HCEC 1CT (cell line): ENCODE measurements at places on chromosomes 3 and 15.

DNA sequence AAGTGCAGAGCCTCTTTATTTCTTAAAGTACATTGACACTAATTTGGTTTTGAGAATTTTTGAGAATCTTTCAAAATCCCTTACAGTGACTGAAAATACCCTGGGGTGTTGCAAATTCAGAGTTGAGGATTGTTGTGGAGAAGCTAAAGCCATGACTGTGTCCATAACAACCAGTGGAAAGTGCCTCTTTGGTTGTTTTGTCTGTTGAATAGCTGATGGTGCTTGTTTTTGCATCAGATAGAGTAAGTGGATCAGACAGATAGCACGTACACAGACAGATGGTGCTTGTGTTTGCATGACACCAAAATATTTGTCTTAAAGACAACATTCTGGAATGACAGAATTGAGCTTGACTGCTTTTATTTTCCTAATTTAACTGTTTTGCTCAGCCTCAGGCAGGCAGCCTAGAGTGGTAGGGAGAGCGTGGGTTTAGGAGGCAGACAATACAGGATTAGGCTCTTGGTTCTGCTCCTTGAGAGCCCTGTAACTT lies 265.0 kb downstream of the IL20RB start:
- DNase-seq: no peak

DNA sequence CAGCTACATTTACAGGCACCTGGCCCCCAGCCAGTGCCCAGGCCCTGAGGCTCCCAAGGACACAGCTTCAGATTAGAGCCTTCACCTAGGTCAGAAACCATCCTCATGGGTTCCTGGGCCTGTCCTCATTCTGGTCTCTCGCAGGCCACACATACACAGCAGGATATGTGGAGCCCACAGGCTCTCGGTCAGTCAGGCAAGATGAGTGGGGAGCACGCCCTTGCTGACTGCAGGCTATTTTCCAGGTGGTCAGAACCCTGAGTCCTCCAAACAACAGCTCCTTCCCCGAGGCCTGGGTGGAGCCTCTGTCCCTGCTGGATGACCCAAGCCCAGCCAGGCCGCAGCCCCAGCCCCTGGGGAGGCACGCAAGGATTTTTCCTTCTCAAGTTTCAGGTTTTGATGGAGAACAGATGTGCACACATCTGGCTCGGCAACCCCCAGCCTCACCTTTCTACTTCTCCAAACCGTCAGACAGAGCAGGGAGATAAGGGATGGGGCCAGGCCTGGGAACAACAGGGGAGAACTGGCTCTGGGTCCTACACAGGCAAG lies 1.6 kb downstream of the STRA6 start:
- DNase-seq: no peak

DNA sequence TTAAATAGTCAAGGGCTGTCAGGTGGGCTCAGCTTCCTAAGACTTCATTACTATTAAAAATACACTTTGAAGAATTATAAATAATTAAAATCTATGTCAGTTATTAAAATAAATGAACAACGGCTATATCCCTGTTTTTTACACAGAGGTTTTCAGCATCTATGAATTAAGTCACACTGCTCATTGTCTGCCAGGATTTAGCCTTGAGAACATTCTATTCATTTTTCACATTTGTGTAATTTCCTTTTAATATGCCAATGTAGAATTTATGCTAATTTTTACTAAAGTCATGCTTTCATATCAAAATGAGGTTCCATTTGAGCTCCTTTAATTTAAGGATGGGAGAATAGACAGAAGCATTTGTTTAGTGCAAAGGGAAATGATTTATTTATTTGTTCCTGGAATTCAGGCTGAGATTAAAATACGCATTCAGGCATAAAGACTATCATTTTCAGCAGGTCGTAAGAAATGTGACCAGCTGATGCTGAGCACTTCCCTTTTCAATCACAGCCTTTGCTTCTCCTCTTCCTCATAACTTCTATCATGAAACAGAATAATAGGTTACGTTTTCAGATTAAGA lies 345.1 kb downstream of the MFSD1 start:
- peak; percentile 24 for DNase-seq

DNA sequence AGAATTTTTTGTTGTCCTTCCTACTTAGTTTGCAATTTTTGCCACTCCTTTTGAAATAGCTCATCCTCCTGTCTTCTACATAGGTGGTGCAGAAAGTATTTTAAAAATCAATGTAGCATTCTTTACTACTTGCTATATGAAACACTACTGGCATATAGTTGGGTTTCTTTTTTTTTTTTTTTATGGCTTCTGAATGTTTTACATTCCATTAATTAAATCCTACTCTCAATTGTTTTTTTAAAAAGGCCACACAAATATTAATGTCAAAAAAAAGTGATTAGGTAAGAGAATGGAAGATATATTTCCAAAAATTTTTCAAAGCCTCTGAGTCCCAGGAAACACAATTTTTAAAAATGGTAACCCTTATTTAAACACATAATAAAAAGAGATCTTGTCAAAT lies 262.6 kb downstream of the MAGI1 start:
- DNase-seq: no peak

- peak; percentile 63 for DNase-seq
These were observed 79.0 kb downstream of the NEDD4 start for GRCh38 chr15:55914446-55914845.

GRCh38 chr3:135997554-135998320 lies 32.2 kb downstream of the PPP2R3A start:
- DNase-seq: no peak

DNA sequence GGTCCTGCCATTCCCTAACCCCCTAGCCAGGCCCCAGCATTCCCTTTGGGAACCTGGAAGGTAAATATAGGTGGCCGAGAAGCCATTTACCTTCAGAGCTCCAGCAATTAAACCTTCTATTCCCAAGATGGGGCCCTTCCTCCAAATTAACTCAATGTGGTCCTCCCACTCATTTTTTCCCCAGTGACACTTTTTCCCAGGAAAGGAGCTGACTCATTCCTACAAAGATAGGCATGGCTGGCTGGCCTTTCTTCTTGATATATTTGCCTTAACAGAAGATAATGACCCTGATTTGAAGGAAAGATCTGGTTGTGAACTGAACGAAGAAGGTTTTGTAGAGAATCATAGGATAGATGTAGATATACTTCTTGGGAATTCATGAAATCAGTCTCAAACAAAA lies 279.0 kb upstream of the VEPH1 start:
- no peak for DNase-seq

- DNase-seq: peak; percentile 54
These were observed 73.0 kb downstream of the HCN4 start for GRCh38 chr15:73295630-73296286.

GRCh38 chr3:105473521-105474223 lies 107.0 kb downstream of the ALCAM start:
- DNase-seq: peak; percentile 91

- peak; percentile 84 for DNase-seq
These were observed 95.1 kb downstream of the TP63 start for GRCh38 chr3:189726277-189726676.

GRCh38 chr3:150324788-150325187 lies 83.3 kb upstream of the TSC22D2 start:
- no peak for DNase-seq

DNA sequence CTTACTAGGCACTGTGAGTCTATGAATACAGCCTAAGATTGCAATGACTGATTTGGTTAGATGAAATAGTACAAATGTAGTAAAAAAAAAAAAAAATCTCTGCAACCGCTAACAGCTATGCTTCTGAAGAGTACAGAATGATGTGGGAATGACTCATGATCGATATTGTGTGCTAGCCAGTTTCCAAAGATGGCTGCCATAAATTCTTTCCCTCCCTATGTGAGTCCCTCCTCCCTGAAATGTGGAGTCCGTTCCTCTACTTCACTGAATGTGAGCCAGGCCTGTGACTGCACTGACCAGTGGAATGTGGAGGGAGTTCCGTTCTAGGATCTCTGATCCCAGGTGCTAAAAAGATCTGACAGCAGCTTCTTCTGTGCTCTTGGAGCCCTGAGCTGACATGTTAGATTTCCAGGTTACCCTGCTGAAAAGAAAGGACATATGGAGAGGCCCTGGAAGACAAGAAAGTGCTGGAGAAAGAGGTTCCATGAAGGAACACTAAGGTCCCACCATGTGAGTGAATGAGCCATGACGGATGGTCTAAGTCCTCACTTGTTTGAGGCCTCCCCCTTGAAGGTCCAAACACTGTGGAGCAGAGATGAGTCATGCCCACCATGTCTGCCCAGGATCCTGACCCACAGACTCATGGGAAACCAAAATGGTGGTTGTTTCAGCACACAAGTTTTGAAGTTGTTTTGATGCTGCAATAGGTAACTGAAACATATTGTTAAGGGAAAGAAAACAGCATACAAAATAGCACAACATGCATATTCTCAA lies 46.3 kb downstream of the DGKG start:
- DNase-seq: peak; percentile 72

DNA sequence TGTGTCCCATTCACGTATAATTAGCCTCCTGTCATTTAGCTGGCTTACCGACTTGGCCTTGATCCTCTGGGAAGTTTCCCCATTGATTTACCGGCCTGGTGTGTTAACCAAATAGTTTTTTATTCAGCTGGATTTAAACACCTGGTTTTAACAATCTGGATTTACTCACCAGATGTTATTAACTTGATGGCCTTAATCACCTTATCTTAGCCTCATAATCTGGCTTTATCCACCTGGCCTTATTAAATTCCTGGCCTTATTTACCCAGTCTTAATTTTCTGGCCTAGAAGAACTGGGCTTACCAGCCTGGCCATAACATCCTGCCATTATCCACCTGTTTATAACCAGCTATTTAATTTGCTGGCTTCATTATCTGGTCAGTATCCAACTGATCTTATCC lies 89.9 kb downstream of the IL12A start:
- no peak for DNase-seq

DNA sequence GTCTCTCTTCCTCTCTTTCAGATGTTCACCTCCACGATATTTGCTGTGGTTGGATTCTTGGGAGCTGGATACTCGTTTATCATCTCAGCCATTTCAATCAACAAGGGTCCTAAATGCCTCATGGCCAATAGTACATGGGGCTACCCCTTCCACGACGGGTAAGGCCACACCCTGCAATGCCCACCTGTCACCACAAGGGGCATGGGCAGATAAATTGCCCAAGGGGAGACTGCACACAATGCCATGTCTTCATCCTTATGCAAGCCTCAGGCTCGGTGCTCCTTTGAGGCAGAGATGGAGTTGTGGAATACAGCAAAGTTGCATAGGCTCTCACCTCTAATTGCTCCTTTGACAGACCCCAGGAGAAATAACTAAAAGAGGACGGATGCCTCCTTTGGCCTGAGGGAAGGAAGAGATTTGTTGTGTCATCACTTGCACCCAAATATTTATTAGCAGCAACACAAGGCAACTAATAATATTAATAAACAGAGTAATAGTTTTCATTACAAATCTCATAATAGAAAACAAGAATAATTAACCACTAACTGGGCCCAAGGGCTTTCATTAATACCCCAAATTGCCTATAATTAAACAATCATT lies 13.2 kb downstream of the TM4SF4 start:
- DNase-seq: no peak

DNA sequence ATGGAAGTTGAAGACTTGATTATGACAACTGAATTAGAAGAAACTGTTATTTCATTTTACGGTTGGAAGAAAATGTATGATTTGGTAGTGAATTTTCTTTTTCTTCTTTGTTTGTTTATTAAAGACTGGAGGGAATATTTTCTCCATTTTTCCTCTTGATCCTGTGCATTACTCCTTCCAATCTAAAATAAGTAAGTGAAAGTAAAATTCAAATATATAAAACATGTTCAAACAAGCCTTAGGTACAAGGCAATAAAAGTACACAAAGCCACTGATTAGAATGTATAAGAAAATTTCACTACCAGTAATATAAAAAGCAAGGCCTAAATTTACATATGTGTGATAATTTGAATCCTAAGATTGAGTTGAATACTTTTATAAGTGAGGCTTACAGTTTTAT lies 181.2 kb upstream of the MME start:
- no peak for DNase-seq

GRCh38 chr3:57960174-57960505 lies 48.1 kb upstream of the FLNB start:
- DNase-seq: no peak

- no peak for DNase-seq
These were observed 4.8 kb downstream of the PPP1R14D start for GRCh38 chr15:40823572-40824343.

DNA sequence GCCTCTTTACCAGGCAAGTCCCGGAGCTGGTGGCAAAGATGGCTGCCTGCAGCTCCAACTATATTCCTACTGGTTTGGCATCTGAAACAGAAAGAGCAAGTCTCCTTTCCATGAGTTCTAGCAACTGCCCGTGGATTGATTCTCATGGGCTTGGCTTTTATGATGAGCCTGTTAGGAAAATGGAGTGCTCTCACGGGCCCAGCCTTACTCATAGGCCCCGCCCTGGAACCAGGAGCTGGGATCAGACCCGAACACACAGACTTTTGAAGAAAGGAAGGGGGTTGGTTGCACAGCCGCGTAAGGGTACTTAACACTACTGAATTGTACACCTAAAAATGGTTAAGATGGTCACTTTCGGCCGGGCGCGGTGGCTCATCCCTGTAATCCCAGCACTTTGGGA lies 2.9 kb downstream of the NRROS start:
- DNase-seq: no peak

- DNase-seq: no peak
These were observed 50.2 kb downstream of the TGM4 start for GRCh38 chr3:44924457-44925084.

GRCh38 chr3:12180218-12180617 lies 21.5 kb upstream of the TIMP4 start:
- DNase-seq: no peak

- DNase-seq: no peak
These were observed 1105.8 kb downstream of the IGSF11 start for GRCh38 chr3:117928836-117929235.

DNA sequence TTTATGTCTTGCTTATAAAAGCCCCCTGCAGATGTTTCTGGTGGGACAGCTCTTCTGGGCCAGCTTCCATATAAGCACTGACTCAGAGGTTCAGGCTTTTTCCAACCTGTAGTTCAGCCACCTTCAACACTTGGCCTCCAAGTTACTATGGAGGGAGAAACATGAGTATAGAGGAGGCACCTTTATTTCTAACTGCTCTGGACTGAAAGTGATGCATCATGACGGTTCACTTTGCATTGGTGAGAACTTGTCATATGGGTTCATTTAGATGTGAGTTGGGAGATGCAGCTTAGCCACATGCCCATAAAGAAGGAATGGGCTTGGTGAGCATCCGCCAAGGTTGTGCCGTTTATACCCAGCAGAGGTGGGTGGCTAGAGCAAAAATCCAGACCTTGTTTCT lies 58.8 kb upstream of the CFAP161 start:
- no peak for DNase-seq

DNA sequence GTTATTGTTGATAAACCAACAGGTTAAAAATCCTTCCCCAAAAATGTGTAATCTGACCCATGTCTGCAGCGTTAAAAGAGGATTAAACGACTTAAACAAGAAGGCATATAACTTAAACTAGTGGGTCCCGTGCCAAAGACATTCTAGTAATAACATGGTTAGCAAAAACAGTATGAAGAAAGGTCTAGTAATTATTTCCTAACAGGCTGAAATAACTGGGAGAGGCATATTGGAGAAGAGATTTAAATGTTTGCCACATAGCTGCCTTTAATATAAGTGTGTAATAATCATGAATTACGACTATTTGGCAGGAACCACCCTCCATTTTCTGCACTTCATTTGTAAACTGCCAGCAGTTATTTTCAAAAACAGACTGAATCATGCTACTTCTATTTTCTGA lies 67.7 kb upstream of the CSPG5 start:
- DNase-seq: no peak

- no peak for DNase-seq
These were observed 90.0 kb upstream of the ADPGK start for GRCh38 chr15:72873379-72874233.

GRCh38 chr15:73628976-73629797 lies 4.0 kb downstream of the NPTN start:
- peak; percentile 56 for DNase-seq

GRCh38 chr3:70464465-70464864 lies 152.0 kb upstream of the MDFIC2 start:
- DNase-seq: no peak
